NCI-H1436 treated with DMSO at 0.1 percent for 48 hours (cell line): ENCODE measurements at places on chromosomes 3 and 15.

GRCh38 chr15:76501011-76501410, 164.4 kb downstream of the ISL2 start:
- DNase-seq = no peak

GRCh38 chr3:71129611-71130431, 453.7 kb downstream of the FOXP1 start:
- no peak for DNase-seq

GRCh38 chr3:4515916-4516579, 22.9 kb downstream of the ITPR1 start:
- DNase-seq = no peak

- DNase-seq = no peak
Measured at GRCh38 chr15:101306341-101307047, 11.4 kb upstream of the SNRPA1 start.

GRCh38 chr15:100691321-100691720, 88.9 kb downstream of the ASB7 start:
- no peak for DNase-seq

DNA sequence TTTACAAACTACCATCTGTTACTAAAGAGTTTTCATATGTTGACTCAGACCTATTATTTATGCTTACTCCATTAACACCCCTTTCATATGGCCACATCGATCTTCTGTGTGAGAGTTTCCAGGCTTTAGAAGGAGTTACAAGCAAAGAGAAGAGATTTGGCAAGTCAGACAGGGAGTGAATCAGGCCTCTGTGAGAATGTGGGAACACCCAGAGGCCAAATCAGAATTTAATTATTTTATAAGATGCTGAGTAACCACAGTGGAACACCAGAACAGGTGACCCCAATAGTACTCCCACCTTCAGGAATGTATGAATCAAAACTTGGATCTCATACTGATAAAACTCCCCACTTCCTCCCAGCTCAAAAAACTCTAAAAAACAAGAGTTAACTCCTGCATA, 42.0 kb downstream of the IFT57 start:
- DNase-seq = peak; percentile 91

DNA sequence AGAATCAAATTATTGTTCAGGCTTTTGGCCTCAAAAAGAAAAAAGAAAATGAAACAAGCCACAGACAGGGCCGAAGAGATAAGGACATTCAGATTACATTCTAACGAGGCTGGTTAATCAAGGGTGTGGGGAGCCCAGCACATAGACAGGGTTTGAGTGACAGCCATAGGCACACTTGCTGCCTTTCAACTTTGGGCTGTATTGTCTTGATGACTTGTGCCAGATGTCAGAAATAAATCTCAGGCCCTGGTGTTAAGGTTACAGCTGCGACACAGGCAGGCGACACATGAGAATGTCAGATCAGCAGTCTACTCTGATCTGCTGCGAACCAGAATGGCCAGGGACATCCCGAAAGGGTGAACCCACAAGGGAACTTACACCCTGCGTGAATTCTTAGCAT, 231.2 kb upstream of the ARRDC4 start:
- no peak for DNase-seq
